ENCODE measurements at places on chromosomes 13 and 19.

- no peak for DNase-seq
These were observed 7.5 kb upstream of the C2CD4C start for GRCh38 chr19:416416-416815.

DNA sequence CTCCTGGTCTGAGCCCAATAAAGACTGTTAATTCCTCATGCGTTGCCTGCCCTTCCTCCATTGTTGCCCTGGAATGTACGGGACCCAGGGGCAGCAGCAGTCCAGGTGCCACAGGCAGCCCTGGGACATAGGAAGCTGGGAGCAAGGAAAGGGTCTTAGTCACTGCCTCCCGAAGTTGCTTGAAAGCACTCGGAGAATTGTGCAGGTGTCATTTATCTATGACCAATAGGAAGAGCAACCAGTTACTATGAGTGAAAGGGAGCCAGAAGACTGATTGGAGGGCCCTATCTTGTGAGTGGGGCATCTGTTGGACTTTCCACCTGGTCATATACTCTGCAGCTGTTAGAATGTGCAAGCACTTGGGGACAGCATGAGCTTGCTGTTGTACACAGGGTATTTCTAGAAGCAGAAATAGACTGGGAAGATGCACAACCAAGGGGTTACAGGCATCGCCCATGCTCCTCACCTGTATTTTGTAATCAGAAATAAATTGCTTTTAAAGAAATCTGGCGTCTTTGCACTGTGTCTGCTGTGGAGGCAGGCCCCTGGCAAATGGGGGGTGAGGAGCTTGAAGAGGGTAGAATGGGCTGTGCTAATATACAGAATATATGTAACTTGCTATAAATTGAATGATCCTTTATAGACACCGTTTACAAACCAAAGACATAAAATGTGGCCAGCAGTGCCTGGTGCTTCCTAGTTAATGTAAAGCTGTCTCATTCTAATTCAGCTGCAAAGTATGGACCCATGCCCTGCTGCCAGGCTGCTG, 4.2 kb upstream of the RPS11 start:
- no peak for DNase-seq

DNA sequence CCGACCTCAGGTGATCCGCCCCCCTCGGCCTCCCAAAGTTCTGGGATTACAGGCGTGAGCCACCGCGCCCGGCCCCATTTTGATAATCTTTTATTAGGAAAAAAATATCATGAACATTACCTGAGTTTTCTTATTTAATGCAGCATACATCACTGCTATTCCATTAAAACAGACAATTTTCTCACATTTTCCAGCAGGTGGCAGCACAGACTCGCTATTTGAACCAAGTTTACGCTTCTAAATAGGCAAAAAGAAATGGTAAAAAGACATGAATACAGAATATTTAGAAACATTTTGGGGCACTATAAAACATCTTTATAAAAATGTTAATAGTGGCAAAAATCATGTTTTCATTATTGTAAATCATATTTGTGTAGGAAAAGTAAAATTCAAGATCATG, 903.1 kb downstream of the SLITRK6 start:
- DNase-seq = no peak

- DNase-seq = no peak
These were observed 20.7 kb downstream of the COL4A1 start for GRCh38 chr13:110285991-110286832.

DNA sequence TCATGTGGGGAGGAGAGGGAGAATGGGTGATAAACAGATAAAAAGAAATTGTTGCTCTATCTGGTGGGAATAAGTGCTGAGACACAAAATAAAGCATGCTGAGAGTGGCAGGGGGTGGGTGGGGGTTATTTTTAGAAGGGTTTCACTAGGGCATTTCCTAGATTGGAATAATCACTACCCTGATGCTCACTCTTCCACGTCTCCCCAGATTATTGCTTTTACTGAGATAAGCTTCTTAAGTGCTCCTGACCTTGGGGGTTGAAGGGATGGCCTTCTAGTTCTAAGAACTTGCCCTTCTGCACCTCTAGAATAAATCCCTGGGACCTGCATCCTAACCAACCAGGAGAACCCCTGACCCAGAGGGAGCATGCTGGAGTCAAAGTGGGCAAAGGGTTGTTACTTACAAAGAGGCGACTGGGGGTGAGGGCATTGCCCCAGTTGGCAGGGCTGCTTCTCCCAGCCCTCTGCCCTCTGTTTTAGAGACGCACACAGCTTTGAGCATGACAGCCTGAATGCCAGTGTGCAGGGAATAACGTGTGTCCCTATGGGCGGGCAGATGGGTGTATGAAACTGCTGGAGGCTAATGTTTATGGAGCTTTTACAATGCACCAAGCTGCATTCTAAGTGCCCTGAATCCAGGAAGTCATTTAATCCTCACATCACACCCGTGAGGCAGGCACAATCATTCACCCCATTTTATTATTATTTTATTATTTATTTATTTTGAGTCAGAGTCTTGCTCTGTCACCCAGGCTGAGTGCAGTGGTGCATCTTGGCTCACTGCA, 743 bp downstream of the RDH8 start:
- DNase-seq = no peak

- no peak for DNase-seq
These were observed 24.9 kb upstream of the PNMA8B start for GRCh38 chr19:46520616-46521015.

GRCh38 chr19:1291761-1292418, 6.2 kb downstream of the EFNA2 start:
- no peak for DNase-seq

- DNase-seq = no peak
These were observed 3.7 kb downstream of the GGACT start for GRCh38 chr13:100584896-100585295.

DNA sequence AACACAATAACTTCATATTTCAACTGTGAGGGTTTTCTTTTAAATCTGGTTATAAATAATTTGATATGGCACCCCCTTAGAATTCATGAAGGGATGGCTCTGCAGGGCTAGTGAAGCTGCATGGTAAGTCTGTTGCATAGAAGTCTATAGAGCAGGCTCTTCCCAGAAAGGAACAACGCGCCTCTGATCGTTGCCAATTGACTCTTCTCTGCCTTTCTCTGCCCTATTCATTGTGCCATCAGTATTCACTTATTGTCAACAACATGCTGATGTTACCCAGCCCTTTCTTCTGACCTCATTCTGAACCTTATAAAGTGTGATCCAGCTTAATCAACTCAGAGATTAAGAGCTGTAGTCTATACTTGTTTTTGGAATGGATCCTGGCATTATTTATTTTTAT, 16.3 kb upstream of the DCT start:
- no peak for DNase-seq

- no peak for DNase-seq
These were observed 584 bp downstream of the SMG9 start for GRCh38 chr19:43754253-43754502.

GRCh38 chr13:36728006-36728405, 54.2 kb downstream of the SERTM1 start:
- DNase-seq = no peak

DNA sequence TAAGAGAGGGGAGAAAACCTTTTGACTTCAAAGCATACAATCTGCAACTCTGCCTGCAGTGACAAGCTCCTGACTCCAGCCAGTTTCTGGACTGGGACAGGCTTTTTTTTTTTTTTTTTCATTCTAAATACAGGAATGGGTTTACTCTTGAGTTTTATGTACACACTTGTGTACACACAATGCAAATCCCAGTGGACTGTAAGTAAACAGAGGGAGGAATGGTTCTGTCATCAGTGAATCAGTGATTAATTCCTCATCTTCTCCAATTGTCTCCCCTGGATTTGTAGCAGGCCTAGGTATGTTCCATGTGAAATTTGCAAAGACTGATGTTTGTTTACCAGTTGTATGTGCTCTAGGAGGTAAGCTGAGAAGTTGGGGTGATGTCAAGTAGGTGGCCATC, 184.8 kb downstream of the SHISA2 start:
- DNase-seq = no peak

DNA sequence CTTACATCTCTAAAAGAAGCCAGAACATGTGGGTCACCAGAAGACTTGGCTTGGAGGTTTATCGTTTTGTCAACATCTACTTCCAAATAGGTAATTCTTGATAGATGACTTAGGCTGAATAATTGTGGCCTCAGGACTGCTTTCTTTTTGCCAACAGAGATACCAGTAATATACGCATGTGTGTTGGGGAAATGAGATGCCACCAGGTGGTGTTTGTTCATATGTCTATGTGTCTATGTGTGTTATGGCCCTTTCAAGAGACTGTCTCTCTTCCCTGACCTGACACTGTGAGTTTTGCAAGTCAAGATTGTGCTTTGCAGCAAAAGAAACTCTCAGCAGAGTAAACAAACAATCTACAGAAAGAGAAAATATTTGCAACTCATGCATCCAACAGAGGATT, 31.6 kb upstream of the METTL21C start:
- DNase-seq = no peak

GRCh38 chr19:5617080-5617479, 5.5 kb downstream of the SAFB2 start:
- no peak for DNase-seq

- no peak for DNase-seq
These were observed 3.5 kb upstream of the CIRBP start for GRCh38 chr19:1265615-1266128.

DNA sequence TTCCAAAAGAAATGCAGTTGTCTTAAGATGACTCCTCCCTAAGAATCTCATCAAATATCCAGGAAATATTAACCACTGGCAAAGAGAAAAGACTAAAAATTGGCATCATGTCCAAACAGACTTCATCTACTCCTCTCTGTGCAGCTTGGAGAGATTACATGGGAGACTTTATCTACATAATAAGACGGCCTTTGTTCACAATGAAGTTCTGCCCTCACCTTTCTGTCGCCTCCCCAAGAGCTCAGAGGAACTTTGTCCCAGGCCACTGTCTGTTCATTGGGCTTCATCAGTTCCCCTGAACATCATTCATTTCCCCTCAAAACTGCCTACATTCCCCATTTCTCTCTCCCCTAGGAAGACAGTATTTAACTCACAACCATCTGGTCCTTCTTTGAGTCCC, 22.4 kb upstream of the MRI1 start:
- DNase-seq = no peak

DNA sequence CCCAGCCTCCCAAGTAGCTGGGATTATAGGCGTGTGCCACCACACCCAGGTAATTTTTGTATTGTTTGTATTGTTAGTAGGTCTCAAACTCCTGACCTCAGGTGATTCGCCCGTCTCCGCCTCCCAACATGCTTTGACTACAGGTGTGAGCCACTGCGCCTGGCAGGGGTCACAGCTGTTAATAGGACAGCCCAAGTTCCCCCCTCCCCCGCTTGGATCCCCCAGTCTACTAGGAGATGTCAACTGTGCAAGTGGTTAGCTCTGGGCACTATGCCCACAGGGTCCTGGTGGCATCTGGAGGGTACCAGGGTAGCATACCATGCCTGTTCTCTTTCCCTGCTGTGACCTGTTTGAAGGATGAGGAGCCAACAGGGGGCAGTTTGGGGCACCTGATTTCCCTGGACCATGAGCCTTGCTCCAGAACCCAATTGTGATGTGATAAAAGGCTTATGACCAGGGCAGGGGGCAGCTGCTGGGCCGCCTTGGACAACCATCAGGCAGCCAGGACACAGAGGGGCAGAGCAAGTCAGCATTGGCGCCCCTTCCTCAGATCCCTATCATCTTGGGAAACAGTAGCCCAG, at the start of gene TSPAN16:
TSPAN16 (plus strand) TSS at position 496 of the 581 bp plus-strand sequence. CDS start 138 bp downstream, outside the sequence.
- no peak for DNase-seq

DNA sequence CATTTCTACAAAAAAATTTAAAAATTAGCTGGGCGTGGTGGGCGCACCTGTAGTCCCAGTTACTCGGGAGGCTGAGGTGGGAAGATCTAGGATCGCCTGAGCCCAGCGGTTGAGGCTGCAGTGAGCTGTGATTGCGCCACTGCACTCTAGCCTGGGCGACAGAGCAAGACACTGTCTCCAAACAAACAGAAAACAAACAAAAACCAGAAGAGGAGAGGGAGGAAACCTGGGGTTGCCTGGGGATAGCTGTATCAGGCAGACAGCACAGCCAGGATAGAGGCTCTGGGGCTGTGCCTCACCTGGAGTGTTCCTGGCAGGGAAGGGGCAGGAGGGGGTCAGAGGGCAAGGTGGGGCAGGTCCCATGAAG, 2.6 kb upstream of the POLR2E start:
- no peak for DNase-seq

- no peak for DNase-seq
These were observed 22.1 kb downstream of the URI1 start for GRCh38 chr19:29964171-29964570.

- no peak for DNase-seq
These were observed 31.3 kb upstream of the FGF9 start for GRCh38 chr13:21639561-21639960.

GRCh38 chr19:38547421-38547820, 70.3 kb downstream of the MAP4K1 start:
- DNase-seq = no peak

- no peak for DNase-seq
These were observed 24.1 kb downstream of the DCAF15 start for GRCh38 chr19:13976446-13976845.

DNA sequence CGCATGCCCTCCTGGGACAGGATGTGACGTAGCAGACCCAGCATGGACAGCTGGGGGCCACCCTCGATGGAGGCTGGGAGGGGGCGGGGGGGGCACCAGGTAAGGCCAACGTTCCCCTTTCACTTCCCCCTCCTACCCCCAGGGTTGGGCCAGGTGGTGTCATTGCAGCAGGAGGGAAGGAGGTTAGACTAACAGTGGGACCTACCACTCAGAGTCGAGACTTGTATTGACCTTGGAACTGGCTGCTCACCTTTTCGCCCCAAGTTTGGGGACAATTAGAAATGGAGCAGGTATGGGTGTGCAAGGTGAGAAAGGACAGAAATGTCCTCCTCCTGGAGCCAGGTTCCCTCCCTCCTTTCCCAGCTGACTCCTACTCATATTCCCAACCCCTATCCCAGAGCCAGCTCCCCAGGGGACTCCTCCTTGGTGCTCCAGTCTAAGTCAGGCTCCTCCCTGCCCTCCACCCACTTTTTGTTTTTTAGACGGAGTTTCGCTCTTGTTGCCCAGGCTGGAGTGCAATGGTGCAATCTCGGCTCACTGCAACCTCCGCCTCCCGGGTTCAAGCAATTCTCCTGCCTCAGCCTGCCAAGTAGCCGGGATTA, 8.6 kb upstream of the SLC25A41 start:
- DNase-seq = no peak

DNA sequence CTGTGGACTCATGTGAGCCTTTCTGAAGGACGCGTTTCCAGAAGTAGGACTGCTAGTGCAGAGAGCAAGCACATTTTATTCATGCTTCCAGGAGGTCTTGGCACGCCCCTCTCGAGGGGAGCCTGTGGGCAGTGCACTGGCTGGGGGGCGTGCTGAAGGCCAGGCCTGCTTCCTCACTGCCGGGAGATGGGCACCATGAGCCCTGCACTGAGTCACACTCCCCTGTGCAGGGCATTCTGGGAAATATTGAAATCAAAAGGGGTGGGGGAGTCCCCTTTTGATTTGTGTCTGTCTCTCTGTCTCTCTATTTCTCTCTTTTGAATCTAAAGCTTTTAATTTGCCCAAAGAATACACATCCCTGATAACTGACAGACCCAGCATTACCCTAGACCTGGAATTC, 34.0 kb downstream of the DPF1 start:
- DNase-seq = no peak

GRCh38 chr13:80787604-80788003, 446.7 kb upstream of the SPRY2 start:
- no peak for DNase-seq

GRCh38 chr19:12331211-12331941, 2.1 kb downstream of the ZNF563 start:
- peak; percentile 30 for DNase-seq

All from stimulated activated CD8-positive, alpha-beta memory T cell treated with anti-CD3 and anti-CD28 coated beads, Interleukin-2, amount 100 ng/mL, for 1 hour (primary cell).